ENCODE measurements at places on chromosomes 6 and 20. TPM values are rescaled to one million over a fixed set of nuclear protein-coding genes. Genes with fewer than 3 reads are reported as not detected.

DNA sequence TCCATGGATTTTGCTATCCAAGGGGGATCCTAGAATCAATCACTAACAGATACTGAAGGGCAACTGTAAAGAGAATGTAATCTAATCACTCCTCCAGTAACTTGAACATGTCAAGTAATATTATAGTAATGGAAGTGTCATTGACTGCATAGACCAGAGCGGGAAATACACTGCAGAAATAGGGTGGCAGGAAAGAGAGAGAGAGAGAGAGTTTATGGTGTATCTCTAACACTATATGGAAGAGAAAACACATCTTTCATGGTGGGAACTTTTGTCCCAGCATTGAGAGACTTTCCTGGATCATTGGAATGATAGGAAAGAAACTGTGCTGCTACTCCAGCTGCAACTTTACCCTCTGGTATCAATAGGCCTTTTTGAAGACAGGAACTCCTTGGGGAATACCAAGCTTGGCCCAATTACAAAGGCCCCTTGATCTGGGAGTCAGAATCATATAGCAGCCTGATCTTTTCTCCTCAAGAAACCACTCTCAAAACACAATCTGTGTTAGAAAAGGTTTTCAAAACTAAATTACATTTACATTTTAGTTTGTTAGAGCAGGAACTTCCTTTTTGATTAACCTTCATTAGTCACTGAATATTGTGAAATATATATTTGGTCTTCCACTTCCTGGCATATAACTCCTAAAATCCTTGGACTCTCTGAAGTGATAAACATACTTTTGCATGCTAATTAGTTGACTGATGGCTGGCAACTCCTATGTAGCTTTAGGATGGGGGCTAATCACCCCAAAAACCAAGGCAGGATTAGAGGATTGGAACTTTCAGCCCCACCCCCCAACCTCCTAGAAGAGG is 29.5 kb upstream of the RNGTT start:
- no peak for DNase-seq

DNA sequence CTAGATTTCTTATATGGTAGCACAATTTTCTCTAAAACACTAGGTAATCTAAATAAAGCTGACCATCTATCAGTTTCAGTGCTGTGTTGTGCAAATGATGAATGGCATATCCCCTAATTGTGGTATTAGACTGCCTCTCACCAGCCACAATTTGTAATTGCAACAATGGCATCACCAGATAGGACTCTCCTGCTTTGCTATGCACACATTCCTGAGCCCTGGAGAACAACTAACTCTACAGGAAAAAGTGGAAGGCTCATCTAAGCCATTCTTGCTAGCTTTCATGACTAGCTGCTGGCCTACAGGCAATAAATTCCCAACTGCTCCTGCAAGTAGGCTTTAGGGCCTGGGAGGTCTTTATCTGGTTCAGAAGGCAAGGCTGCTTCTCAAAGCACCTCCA is 974.1 kb downstream of the EYS start:
- no peak for DNase-seq

GRCh38 chr20:39960522-39961428 is 728.3 kb downstream of the MAFB start:
- peak; percentile 81 for DNase-seq

- DNase-seq: no peak
Observed at GRCh38 chr6:90186637-90187371, 109.8 kb downstream of the BACH2 start.

- no peak for DNase-seq
Observed at GRCh38 chr6:70666706-70667105, 977 bp upstream of the SMAP1 start.

- DNase-seq: no peak
Observed at GRCh38 chr6:122713138-122713537, 66.4 kb upstream of the FABP7 start.

GRCh38 chr6:44906761-44907160 is 421.4 kb upstream of the RUNX2 start:
- no peak for DNase-seq

- no peak for DNase-seq
Observed at GRCh38 chr6:41958022-41958856, 16.6 kb upstream of the CCND3 start.

Gene ANKRD66
- total RNA-seq: not detected

Gene SNX9
- 21.7 TPM for total RNA-seq

Gene MBOAT1
- 0.16 TPM for total RNA-seq

Gene C2
- total RNA-seq: 7.0 TPM
